ENCODE measurements at places on chromosomes 4 and X. TPM values are rescaled to one million over a fixed set of nuclear protein-coding genes. Genes with fewer than 3 reads are reported as not detected.

The ARHGEF9 gene
- 125 TPM for total RNA-seq

The MAGEA2 gene
- not detected for total RNA-seq

The CCKAR gene
- total RNA-seq: not detected

The KLHL13 gene
- 6.3 TPM for total RNA-seq

The ADAM29 gene
- not detected for total RNA-seq

The CD40LG gene
- 0.16 TPM for total RNA-seq

DNA sequence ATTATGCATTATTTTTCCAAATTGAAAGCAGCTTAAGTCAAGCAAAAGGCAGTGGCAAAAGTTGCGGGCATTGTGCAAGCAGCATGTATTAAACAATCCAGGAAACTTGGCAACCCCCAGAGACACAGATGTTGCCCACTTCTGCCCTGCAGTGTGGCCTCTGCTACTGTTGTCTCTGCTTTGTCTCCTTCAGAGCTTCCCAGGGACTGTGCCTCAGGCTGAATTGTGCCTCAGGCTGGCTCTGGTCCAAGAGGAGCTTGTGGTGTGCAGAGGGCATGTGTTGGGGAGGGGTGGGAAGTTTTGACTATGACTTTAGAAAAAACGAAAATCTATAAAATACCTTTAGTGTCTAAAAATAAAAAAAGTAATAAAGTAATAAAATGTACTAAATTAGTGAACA lies 201.4 kb downstream of the CCSER1 start:
- DNase-seq: no peak

- DNase-seq: no peak
These were observed 37.8 kb downstream of the SPCS3 start for GRCh38 chr4:176357359-176358082.

GRCh38 chr4:159175085-159175988 lies 72.5 kb downstream of the RAPGEF2 start:
- DNase-seq: peak; percentile 69

DNA sequence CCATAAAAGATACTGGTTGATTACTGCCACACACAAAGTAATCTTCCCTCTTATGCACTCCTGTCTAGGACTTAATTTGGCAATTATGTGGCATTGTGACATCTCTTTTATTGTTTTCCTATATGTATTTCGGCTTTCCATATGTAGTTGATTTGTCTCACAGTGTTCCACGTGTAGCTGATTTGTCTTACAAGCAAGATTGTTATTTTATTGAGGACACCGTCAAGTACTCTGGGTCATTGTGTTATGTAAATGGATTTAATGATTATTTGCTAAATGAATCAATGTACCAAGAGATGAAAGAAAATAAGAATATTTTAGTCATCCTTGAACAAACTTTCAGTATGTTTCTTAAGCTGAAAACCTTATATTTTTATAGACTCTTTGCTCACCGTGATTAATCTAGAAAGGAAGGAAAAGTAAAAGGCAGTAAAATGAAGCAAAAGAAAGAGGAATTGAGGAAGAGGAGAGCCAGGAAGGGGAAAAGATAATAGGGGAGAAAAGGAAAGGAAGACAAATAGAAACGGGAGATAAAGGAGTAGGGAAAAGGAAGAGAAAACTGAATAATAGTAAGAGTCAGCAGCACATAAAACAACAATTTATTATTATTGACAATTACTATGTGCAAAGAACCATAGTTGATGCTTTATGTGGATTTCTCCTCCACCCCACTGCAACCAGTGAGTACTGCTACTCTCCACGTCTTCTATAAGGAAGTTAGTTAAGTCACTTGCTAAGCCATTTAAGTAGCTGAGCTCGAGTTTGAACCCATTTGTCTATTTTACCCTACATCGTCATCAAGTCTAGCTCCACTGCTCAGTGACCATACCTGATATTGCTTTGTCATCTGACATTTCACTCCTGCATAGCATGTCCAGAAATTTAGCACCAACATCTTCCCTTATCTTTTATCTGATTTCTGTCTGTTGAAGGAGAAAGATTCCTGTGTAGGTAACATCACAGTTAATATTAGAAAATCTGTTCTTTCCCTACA lies 336.5 kb downstream of the BMPR1B start:
- no peak for DNase-seq

DNA sequence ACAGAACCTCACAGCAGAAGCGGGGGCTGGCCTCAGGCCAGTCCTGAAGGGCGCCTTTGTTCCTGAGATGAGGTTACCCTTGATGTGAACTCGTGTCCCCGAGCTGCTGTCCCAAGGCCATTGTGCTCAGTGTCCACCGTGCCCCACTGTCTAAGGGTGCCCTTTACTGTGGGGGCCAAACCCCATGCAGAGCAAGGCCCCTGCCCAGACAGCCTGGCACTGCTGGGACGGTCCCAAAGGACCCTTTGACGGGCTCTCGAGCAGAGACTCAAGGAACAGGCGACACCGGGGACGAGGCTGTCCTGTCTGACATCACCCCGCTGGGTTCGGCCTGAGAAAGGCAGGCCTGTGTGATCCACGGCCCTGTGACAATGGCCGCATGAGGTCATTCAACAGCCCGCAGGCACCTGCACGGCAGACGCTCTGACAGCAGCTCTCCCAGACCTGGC lies 100.6 kb downstream of the ABLIM2 start:
- no peak for DNase-seq

DNA sequence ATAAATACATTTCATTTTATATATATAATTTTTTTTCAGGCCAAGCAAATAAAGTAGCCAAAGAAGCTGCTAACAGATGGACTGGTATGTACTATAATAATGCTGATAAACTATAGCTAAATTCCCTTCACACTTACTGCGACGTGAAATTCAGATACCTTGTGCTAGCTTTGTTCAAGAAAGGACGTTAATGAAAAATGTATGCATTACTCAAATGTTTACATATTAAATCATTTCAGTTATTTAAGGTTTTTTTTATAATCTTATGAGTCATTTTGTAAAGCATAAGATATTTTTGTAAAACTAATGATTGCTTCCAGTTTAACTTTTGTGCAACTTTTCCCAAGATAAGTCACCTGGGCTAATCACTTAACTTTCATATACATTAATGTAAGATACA lies 57.2 kb upstream of the TMEM131L start:
- DNase-seq: no peak

- no peak for DNase-seq
These were observed 18.0 kb downstream of the STAP1 start for GRCh38 chr4:67576538-67576937.

DNA sequence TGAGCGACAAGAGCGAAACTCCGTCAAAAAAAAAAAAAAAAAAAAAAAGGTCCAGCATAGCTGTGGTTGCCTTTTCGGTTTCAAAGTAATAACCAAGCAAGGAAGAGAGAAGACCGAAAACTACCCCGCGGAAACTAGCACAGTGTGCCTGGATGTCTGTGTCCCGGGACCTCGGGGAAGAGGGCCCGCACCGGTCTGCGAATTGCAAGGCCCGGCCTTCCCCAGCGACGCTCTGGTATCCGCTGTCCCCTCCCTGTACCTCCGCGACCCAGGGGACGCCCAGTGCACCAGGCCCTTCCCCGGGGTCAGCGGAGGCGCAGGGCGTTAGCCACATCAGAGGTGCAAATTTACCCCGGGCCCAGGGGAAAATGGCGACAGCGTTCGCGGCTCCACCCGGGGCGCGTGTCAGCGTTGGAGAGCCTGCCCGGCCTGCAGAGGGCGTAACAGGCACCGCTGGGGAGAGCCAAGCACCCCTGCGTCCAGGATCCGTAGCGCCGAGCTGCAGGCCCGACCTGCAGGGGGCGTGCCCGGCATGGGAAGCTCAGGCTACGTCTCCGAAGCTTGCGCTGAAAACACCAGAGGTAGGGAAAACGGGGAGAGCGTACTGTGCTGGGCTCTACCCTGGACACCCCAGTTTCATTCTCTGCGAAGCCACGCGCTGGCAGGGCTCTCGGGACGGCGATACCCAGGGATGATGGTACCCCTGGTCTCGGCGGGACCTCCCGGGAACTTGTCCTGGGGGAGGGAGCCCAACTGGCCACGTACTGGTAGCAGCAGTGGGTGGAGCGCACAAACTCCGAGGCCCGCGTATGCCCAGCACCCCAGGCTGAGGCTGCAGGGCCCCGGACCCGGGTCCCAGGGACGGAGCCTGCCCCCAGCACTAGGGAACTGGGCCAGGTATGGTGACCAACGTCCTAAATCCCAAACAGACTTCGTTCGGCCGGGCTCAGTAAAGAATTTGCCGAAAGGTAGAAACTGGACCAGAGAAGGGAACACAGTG lies 16.2 kb downstream of the NKX6-1 start:
- no peak for DNase-seq

- no peak for DNase-seq
These were observed 259.2 kb downstream of the GPC3 start for GRCh38 chrX:133726211-133726630.

DNA sequence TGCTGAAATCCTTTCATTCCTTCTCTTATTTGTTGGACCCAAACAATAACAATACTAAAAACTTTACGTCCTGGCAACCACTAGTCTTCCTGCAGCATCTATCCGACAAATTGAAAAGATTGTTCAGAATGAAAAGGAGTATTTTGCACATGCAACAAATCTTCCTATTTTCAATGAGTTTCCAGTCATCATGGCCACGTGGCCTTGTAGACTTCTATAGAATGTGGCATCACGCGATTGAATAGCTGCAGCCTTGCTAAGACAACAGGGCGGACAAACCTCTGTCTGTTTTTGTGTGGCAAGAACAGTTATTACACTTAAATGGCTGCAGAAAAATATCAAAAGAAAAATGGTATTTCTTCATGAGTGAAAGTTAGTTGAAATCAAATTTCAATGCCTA lies 297.9 kb upstream of the LCORL start:
- DNase-seq: no peak

DNA sequence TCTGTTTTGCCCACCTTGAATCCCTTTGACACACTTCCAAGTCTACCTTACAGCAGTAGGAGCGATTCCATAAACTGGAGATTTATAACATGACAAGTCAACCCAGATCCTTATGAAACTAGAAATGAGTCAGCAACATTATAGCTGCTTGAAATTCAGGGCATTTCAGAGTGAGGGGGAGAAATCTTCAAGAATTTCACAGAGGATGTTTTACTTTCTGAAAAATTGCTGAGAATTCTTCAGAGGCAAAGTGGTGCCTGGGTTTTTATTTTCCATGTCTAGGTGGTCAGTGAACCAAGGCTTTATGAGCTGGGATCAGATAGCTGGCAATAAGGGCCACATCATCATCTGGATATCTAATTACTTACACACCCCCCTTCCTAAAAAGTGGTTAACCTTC lies 119.8 kb downstream of the PPARGC1A start:
- DNase-seq: no peak

DNA sequence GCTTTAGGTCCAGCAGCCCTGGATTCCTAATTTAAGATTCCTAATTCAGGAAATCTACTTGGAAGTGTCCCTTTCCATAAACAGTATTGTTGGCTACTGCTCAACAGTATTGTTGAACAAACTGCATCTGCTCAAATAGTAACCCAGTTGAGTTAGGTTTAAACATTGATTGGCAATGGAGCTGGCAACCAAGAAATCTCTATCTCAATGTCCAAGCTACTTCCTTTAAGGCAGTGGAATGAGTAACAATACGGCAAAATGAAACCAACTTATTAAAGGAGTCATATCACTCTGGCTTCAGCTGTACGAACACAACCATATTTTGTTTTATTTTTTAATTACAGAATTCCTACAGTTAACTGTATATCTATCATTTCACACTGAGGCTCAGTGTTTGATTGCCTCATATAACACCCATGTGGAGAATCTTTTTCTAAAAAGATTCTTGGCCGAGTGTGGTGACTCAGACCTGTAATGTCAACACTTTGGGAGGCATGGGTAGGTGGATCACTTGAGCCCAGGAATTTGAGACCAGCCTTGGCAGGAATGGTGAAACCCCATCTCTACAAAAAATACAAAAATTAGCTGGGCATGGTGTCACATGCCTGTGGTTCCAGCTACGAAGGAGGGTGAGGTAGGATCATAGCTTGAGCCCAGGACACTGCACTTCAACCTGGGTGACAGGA lies 71.7 kb upstream of the IL13RA1 start:
- DNase-seq: no peak

GRCh38 chrX:13759152-13759718 lies 24.7 kb downstream of the OFD1 start:
- no peak for DNase-seq

DNA sequence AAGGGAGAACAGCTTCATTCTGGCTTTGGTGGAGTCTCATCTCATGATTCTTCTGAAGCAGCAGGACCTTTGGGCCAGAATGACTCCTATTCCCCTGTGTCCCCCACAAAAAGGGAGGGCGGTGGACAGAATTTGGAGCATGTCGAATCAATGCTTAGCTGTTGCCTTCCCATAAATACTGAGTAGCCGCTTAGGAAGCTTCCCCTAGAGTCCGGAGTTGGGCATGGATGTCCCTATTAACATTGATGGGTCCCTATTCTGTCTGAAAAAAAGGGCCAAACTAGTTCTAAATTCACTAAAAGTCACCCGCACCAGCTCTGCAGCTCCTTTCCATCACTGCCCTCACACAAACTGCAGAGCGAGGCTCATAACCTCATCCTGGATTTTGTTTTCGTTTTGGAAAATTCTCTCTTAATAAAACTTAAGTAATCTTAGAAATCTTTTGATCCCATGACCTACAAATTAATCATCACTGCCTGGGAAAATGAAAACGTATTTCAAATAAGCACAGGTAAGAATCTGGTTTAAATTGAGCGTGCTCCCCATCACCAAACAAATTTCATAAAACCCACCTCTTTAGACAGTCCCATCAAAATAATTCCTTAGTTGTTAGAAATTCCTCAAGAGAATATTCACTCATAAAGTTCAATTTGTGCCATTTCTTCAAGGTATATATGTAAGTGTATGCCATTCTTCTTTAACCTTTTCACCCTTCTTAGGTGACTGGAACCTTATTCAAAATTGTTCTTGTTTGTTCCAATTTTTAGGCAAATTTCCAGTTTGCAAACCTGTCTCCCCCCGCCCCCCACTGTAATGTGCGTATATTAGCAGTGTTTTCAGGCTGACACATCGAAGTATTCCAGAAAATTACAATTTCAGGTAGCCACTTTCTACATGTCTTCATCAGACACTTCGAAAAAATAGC lies 53.3 kb upstream of the NKAP start:
- no peak for DNase-seq

- no peak for DNase-seq
These were observed 22.4 kb downstream of the TMEM33 start for GRCh38 chr4:41957634-41958033.

DNA sequence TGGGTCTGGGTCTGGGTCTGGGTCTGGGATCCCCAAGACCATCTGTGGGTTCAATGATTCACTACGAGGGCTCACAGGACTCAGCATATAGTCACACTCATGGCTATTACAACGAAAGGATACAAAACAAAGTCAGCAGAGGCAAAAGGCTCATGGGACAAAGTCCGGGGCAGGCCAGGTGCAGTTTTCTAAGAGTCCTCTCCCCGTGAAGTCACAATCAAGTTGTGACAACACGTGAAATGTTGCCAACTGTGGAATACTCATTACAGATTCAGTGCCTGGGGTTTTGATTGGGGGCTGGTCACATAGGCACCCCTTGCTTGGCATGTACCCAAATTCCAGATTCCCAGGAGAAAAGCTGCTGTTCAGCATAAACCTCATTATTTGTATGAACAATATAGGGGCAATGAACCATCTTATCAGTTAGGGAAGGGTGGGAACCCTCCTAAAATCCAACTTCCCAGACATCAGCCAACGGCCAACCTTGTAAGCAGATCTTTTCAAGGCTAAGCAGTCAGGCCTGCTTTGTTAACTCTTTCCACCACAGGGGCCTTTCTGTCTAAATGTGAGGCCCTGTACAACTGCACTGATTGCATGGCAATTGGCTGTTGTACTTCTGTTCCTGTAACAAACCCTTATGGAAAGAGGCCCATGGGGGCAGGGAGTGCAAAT lies 58.2 kb upstream of the DIPK2B start:
- no peak for DNase-seq

- DNase-seq: no peak
These were observed 583.7 kb downstream of the TRIML1 start for GRCh38 chr4:188722911-188723310.
